Suppressor macrophage (primary cell): ENCODE measurements at places on chromosomes 1 and 21.

GRCh38 chr1:50333595-50333974 lies 89.7 kb downstream of the DMRTA2 start:
- DNase-seq: peak; percentile 78

GRCh38 chr21:39384674-39385298 lies 35.9 kb upstream of the HMGN1 start:
- DNase-seq: no peak

- no peak for DNase-seq
Measured at GRCh38 chr1:3555131-3555920, 56.0 kb downstream of the MEGF6 start.

GRCh38 chr1:81128079-81128478 lies 672.7 kb upstream of the ADGRL2 start:
- no peak for DNase-seq

DNA sequence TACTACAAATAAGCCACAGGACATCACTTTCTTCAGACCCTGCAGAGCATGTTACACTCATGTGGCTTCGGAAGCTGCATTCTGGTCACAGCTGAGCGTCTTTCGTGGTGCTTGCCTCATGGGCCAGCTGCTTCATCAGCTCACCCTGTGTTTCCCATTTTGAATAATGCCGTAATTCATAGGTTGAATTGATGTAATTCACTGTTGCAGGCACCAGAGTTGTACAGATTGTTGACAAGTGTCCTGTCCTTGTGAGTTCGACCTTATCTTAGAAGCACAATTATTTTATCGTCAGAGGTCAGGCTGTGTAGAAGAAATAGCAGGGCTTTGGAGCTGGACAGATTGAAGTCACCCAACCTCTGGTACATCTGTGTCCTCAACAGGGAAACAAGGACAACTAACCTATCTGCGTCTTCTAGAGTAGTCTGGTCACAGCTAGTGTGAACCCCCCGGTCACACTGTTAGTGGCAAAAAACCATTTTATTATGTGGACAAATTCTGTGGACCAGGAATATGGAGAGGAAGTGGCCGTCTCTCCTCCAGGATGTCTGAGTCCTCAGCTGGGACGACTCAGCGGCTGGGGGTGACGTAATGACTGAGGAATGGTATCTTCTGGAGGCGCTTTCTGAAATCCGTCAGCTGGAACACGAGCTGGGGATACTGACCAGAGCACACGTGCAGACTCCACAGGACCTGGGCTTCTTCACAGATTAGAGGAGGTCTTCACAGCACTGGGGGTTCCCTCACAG lies 17.8 kb downstream of the PKNOX1 start:
- DNase-seq: no peak

DNA sequence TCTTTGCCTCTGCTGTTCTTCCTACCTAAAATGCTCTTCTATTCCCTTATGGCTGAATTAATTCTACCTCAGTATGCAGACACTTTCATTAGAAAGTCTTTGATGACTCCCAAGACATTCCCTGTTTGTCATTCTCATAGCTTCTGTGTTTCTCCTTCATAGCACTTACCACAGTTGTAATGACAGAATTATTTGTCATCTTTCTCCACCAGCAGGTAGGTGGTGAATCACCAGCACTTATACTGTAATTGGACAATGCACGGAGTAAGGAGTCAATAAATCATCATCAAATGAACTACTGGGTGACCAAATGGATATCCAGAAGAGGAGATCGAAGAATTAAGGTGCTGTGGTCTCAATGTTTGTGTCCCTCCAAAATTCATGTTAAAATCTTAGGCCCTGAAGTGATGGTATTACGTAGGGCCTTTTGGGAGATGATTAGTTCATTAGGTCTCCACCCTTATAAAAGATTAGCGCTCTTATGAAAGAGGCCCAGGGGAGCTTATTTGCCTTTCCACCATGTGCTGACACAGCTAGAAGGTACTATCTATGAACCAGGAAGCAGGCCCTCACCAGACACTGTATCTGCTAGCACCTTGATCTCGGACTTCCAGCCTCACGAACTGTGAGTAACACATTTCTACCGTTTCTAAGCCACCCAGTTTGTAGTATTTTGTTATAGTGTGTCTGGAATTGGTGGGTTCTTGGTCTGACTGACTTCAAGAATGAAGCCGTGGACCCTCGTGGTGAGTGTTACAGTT lies 2.4 kb upstream of the CCT8 start:
- DNase-seq: no peak

- DNase-seq: no peak
Measured at GRCh38 chr1:31976401-31976800, 37.3 kb upstream of the KHDRBS1 start.

DNA sequence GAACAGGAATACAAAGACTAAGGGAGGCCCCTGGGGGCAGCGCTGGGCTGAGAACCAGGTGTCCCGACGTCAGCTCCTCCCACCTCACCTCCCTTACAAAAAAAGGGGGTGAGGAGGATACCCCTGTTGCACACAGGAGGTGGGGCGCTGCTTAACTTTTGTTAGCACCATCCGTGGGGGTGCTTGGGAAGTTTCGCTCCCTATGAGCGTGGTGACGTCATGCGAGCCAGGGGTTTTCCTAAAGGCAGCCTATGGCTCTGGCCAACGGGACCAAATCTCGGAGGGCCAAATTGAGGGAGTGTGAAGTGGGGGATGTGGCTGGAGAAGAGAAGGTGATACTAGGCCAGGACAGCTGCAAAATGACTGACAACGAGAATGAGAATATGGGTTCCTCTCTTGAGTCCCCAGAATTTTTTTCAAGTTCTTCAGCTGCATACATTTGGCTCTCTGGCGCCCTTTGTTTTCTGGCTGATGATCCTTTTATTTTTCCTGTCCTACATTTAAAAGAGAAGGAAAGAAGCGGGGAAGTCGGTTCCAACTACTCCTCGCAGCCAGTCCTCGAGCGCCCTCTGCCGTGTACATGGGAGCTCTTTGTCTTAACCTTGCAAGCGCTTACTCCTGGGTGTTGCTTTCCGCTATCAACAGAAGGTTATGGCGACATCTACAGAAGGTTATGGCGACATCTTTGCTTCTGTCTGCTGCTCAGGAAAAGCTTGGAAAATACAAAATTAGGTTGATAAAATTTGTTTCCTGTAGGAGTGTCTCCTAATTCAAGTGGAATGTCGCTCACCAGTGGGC lies 48.0 kb upstream of the ZC3H11B start:
- DNase-seq: peak; percentile 86

GRCh38 chr1:46487818-46488218 lies 1.8 kb upstream of the DMBX1 start:
- DNase-seq: peak; percentile 14

GRCh38 chr1:208176649-208177048 lies 67.5 kb downstream of the PLXNA2 start:
- no peak for DNase-seq

DNA sequence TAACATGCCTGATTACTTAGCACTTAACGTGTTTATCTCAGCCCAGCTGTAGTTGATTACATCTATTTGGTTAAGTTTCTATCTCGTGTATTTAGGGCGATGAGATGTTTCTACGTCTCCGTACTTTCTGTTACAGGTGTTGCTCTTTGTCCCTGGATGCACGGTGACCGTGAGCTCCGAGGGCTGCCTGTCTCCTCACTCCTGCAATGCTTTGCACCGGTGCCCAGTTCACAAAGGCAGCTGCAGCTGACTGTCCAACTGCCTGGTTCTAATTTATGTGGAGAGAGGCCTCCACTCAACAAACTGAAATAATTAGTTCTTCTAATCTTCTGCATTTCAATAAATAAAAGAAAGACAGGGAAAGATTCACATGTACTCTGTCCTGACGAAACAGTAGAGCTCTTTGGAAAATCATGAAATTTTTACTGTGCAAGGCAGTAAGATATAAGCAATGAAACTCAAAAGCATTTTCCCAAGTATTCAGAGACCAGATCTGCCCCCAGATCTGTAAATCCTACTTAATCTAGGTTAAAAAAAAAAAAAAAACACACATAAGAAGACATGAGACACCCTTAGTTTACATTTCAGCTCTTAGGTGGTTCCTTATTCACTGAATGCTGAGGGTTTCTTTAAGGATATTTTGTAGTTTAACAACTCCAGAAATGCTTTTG lies 108.2 kb downstream of the TGFBR3 start:
- no peak for DNase-seq

GRCh38 chr1:195939844-195940243 lies 668.4 kb downstream of the KCNT2 start:
- DNase-seq: no peak

DNA sequence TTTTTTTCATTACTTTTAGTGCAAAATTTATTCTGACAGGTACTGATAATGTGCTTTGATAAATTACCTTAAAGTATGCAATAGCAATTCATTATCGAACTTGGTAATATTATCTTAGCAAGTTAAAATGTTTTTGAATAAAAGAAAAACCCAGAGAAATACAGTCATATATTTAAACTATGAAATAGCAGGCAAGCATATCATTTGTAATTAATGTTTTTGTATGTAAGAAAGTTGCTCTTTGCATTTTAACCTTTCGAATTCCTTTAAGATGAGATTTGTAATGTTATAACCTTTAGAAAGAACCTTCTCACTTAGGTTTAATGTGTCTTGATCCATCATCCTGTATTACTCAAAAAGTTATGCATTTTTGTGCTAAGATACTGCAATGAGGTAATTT lies 585.6 kb downstream of the PTBP2 start:
- DNase-seq: no peak

DNA sequence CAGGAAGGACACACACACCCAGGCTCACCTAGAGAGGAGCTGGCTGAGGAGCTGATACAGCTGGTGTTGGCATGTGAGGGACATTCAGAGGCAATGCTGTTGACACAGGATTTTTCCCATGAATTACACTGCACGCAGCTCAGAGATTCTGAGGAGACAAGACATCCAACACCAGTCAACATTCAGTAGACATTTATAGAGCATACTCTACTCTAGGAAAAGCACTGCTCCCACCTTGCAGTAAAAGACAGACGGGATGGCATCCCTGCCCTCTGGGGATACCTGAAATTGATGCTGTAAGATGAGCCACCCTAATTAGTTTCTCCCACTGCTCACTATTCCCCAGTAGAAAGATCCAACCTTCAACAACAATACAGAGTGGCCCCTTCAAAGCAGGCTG lies 5.1 kb downstream of the LYPD8 start:
- DNase-seq: no peak

GRCh38 chr1:41919131-41919530 lies 409 bp upstream of the HIVEP3 start:
- no peak for DNase-seq

GRCh38 chr1:82110366-82111254 lies 309.9 kb downstream of the ADGRL2 start:
- DNase-seq: no peak

DNA sequence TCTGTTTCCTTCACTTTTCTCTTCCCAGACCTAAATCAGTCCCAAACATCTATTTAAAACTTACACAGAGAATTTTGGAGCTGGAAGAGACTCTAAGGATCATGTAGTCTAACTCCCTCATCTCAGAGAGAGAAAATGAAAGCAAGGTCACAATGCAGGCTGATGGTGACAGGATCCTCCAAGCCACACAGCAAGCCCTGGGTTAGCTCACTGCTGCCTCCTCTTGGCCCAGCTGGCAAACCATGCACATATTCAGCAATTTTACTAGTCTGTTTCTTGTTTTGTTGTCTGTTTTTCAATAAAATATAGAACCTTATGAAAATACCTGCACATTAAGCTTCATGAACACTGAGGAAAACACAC lies 27.7 kb upstream of the LY9 start:
- peak; percentile 91 for DNase-seq

DNA sequence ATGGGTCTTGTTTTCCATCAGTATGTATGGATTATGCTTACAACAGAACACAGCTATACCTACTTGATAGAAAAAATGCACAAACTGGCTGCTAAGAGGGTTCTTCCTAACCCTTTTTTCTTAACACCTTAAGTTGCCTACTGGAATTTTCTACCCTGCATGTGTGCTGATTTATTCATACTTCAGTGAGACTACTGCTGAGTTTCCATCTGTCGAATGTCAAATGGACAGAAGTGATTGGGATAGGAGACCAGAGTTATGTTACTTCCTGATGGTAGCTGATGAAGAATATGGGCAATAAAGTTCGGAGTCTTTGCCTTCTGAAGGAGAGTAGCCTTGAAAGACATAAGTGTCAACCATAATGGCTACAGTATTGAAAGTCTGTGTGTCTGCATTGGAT lies 6.5 kb upstream of the DNM3 start:
- no peak for DNase-seq

DNA sequence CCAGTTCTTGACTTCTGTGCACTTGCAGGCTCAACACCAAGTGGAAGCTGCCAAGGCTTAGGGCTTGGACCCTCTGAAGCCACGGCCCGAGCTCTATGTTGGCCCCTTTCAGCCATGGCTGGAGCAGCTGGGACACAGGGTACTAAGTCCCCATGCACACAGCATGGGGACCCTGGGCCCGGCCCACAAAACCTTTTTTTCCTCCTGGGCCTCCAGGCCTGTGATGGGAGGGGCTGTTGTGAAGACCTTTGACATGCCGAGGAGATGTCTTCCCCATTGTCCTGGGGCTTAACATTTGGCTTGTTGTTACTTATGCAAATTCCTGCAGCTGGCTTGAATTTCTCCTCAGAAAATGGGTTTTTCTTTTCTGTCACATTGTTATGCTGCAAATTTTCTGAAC lies 59.8 kb downstream of the DISC1 start:
- DNase-seq: no peak

- DNase-seq: no peak
Measured at GRCh38 chr21:41195311-41195710, 27.4 kb downstream of the BACE2 start.

- DNase-seq: peak; percentile 10
Measured at GRCh38 chr21:36534656-36535055, 54.7 kb upstream of the CLDN14 start.

DNA sequence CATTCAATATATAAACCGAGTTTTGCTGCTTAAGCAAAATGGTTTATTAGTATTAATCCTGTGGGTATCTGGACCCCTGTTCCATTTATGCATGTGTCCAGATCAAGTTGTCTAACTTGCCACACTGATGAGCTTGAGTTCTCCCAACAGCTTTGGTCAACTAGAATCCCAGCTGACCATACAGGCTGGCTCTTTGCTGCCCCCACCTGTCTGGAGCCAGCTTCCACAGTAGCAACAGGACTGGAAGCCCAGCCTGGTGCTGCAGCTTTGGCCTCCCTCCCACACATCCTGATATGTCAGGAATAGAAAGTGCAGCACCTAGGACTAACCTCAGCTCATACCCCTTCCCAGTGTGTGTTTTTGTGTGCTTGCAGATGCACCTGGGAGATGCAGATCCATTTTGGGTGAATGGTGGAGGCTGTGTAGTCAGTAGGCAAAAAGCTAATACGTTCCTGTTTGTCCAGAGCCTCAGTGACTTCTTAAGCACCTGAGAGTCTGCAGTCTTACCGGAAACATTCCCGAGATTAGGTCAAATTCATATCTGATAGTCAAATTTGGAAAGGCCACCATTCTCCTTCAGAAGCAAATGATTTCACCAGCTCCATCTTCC lies 40.9 kb upstream of the BEND5 start:
- peak; percentile 86 for DNase-seq
